ENCODE measurements at places on chromosomes 2 and 18.
A peak's percentile ranks its signal among the peaks of the same experiment; 100 is the strongest.

DNA sequence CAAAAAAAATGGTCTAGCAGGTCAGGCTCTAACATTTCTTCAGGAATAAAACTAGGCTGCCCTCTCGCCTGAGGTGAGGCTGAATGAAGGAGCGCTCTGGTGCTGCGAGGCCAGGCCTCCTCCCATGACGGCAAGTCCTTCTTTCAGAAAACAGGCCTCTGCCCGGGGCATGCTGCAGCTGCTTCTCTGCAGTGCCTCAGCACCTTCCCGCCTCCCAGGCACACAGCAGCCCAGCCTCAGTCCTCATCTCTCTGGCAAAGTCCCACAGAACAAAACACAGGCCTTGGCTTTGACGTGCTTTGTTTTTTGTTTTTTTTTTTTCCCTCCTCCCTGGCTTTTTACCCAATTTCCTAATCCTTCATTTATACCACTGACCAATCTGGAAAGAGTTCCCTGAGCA, 74.8 kb downstream of the BCL11A start:
- DNase-seq, result no peak

- DNase-seq, result peak; percentile 73
Observed at GRCh38 chr2:44358503-44358902, 2.8 kb downstream of the PREPL start.

GRCh38 chr2:109102588-109103233, 26.3 kb upstream of the SH3RF3 start:
- DNase-seq, result no peak

DNA sequence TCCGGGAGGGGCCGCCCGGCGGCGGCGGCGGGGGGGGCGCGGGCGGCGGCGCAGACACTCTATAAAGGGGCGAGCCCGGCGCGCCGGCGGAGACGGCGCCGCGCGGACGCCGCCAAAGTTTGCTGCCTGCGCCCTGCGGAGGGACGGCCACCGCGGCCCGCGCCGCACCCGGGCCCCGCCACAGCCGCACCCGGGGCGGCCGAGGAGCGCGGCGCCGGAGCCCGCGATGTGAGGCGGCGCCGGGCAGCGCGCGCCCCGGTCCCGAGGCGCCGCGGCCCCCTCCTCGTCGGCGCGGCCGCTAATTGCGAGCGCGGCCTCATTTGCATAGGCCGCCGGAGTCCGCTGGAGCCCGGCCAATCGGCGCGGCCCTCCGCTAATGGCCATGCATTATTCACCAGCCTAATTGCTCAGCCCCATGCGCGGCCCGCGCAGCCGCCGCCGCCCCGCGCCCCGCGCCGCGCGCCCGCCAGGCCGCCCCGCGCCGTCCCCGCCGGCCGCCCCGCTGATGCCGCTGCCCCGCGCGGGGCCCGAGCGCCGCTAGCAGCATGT, at the start of gene SALL3:
Gene SALL3 (plus strand): TSS at position 89 of the 549 bp plus-strand sequence. CDS start 457 bp downstream, at position 546.
- no peak for DNase-seq

GRCh38 chr2:159793326-159793725, 4.7 kb downstream of the CD302 start:
- no peak for DNase-seq

- no peak for DNase-seq
Observed at GRCh38 chr2:109350526-109350925, 221.5 kb downstream of the SH3RF3 start.

DNA sequence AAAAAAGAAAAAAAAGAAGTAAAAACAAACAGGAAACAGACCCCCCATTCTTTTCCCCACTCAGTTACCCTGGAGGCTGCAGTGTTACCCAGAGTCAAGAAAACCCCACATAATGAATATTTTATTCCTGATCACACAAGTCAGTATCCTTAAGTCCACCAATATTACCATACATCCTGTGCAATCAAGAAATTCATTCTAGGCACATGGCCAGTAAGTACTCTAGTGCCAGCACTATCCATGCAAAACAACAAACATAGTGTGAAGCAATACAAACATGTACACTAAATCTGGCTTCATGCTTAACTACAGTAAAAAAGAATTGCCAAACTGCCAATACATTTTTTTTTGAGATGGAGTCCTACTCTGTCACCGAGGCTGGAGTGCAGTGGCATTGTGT, 111.6 kb downstream of the FAM168B start:
- DNase-seq, result no peak

GRCh38 chr2:99698896-99699295, 209.1 kb upstream of the REV1 start:
- DNase-seq, result peak; percentile 83
